ENCODE measurements at places on chromosomes 16 and 17.

DNA sequence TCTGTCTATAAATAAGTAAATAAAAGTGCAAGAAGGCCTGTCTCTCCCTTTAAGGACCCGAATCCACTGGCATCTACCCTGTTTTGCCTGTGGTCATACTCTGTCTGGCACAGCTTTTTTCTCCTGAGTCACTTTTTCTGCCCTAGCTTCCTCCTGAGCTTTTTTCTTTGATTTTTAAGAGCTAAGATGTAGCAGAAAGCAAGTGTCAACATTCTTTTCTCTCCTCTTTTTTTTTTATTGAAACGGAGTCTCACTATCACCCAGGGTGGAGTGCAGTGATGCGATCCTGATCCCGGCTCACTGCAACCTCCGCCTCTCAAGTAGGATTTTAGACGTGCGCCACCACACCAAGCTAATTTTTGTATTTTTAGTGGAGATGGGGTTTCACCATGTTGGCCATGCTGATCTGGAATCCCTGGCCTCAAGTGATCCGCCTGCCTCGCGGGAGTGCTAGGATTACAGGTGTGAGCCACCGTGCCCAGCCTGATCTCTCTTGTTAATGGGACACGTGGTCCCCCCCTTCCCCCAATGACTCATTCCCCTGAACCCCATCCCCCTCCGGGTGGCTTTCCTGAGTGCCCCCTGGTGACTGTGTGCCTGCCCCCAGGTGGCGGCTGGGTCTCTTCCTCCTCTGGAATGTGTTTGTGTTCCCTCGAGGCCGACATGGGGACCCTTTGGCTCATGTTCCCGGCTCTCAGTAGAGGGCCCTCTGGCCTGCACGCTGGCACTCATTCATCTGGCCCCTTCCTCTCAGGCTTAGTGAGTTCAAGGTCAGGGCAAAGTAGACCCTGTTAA, 14.2 kb downstream of the C16orf90 start:
- no peak for DNase-seq

DNA sequence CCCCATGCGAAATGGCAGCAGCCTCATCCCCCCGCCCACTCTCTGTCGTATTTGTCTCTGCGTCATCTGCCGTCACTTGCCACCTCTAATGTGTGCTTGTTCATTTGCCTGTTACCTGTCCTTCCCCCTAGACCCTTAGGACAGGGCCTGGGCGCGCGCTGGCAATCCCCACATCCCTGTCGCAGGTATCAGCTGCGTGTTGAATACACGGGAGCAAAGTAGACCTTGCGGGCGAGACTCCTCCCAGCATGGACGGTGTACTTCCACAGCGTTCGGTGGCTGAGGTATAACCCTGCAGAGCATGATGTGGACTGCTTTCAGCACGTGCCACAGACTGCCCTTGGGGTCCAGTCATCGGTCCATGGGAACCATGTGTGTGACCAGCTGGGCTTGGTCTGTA, 170.1 kb upstream of the CHMP6 start:
- DNase-seq = no peak

GRCh38 chr16:85461814-85462713, 151.1 kb upstream of the GSE1 start:
- no peak for DNase-seq

- DNase-seq = no peak
These were observed 7.4 kb downstream of the TMC6 start for GRCh38 chr17:78120971-78121800.

GRCh38 chr17:48878920-48879898, 13.4 kb upstream of the ATP5MC1 start:
- DNase-seq = peak; percentile 27

GRCh38 chr17:66737524-66737923, 97.4 kb upstream of the CACNG5 start:
- DNase-seq = no peak

- no peak for DNase-seq
These were observed 5.7 kb upstream of the SLC4A1 start for GRCh38 chr17:44273607-44274006.

DNA sequence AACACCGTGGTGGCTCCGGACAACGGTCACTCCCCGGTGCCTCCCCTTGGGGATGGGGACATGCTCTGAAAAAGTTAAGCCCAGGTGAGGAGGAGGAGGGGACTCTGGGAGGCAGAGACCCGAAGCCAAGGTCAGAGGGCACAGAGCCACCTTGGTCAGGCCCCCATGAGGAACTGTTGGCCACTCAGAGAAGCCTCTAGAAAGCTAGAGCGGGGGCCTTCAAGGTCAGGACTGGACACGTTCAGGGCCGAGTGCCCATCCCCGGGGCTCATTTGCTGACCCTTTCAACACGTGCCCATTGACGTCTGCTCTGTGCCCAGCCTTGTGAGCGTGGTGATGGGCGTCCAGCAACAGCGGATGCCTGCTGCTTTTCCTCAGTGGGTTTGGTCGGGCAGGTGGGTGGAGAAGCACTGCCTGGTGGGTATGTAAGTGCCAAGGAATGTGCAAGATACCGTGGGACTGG, 38.2 kb downstream of the HASPIN start:
- no peak for DNase-seq

DNA sequence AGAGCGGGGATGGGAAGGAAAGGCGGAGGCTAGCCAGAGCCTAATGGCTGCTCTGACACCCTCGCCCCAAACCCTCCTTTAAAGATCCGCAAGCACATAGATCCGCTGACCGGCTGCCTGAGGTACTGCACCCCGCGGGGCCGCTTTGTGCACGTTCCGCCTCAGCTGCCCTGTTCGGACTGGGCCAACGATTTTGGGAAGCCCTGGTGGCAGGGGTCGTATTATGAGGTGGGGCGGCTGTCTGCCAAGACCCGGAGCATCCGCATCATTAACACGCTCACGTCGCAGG, 663 bp downstream of the CYB5D1 start:
- no peak for DNase-seq

DNA sequence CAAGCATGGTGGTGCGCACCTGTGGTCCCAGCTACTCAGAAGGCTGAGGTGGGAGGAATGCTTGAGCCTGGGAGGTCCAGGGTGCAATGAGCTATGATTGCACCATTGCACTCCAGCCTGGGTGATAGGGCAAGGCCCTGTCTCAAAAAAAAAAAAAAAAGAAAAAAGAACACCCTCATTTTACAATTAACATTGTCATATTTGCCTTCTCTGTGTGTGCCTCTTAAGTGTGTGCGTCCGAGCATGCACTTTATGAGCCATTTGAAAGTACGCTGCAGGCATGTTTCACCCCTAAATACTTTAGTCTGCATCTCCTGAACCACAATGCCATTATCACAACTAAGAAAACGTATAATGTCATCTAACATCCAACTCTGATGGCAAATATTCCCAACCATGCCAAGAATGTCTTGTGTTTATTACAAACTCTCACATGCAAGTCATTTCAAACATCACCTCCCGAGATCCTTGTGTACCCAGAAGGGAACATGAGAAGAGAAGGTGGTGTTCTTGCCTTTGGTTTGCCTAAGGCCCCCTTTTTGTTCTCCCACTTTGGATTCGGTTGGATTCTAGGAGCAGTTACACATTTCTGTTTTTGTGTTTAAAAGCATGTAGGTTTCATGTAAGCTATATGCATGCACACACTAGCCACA, 38.0 kb downstream of the CDH1 start:
- no peak for DNase-seq

- DNase-seq = no peak
These were observed 1.6 kb downstream of the HIC1 start for GRCh38 chr17:2056206-2057174.

Measured in stimulated activated CD8-positive, alpha-beta memory T cell treated with anti-CD3 and anti-CD28 coated beads, Interleukin-4, amount 100 ng/mL, for 1 hour (primary cell).